ENCODE measurements at places on chromosomes 12 and 14.
A peak's percentile ranks its signal among the peaks of the same experiment; 100 is the strongest.

DNA sequence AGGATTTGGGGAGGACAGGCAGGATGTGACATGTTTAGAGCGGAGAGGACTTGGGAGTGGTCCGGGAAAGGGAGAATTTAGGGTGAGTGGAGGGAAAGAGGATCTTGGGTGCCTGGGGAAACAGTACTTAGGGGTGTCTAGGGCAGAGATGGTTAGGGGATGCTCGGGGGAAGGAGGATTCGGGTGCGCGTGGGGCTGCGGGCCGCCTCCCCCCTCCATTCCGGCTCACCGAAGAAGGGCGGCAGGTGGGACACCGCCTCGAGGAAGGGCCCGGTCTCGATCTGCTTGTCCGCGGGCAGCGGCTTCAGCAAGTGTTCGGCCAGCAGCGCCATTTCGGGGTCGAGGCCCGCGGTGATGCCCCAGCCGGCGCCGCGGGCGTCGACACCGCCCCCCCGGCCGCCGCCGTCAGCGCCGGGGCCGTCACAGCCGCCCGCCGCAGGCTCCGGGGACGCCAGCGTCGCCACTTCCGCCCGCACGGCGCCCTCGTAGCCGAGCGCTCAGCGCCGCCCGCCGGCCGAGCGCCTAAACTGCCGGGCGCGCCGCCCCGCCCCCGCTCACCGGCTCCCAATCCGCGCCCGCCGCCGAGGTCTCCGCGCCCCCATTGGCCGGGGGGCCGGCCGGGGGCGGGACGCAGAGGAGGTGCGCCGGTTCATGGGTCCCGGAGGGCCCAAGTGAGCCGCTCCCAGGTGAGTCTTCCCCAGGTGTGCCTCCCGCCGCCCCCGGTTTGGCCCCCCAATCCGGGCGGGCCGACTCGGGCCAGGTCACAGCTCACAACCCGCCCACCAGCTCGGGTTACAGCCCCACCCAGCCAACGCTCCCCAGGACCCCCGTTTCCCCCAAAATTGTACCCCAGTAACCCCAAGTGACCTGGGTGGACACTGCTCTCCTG, at the start of gene GLTP:
GLTP (minus strand) TSS at position 499 of the 889 bp plus-strand sequence; CDS start at position 332, 167 bp downstream.
- DNase-seq: peak; percentile 94

- DNase-seq: peak; percentile 59
These were observed 37.6 kb downstream of the ZFYVE26 start for GRCh38 chr14:67778792-67779191.

DNA sequence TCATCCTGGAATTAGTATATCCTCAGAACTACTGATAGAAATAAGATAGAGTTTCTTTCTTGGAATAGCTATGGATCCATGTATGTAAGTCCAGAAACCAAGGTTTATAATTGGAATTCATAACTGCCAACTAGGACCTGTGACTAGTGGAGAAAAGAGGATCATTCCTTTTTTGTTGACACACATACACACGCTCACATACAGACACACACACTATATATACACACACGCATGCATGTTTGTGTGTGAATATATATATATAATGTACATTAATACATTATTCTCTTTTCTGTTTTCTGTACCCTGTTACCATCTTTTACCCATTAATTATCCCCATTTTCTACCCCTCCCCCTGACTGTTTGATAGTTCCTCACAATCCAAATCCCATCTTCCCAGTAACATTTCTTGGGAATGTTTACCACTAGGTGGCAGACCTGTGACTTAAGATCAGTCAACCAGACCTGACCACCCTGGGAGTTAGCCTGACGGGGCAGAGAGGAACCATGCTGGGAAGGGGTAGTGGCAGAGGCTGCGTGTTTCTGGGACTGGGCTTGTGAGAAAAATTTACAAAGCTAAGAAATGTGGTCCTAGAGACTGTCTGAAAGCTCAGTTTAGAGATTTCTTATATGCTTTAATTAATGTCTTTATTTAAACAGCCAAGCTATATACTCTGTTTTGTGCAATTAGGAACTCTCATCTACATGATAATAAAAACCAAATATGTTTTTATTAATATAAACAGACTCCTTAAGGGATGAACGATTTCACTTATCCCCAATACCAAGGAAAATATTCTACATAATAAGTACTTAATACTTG, 308.0 kb downstream of the PPFIA2 start:
- DNase-seq: peak; percentile 5

DNA sequence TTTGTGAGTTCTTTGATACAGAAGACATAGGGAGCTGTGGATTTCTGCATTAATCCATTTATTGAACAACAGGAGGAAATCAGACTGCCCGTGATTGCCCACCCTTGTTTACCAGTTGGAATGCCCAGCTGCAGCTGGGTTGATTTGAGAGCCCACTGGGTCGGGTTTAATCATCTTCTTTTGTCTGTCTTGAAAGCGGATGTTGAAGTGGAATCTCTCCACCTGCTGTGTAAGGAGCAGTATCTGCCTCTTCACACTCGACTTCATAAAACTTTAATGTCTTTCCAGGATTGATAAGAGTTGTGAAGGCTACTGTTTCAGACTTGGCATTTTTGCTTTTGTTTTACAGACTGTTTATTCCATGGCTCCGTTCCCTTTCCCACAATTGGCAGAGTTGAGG, 39.9 kb downstream of the TBC1D30 start:
- DNase-seq: no peak

DNA sequence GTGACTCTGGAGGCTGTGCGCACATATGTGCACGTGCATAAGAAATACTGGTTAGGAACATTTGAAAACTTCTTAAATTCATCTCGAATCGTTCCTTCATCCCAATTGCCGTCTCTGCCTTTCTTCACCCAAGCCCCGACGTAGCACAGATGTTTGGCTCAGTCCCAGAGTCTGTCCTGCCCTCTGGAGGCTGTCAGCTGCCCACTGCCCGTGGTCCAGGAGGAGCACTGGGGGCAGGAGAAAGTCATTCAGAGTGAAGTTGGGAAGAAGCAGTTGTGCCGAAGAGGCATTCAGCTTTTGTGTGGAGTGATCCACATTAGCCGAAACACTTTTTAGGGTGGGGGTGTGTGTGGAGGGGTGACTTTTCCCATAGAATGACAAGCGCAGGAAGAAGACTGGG, 124.9 kb downstream of the TSPAN9 start:
- DNase-seq: no peak

DNA sequence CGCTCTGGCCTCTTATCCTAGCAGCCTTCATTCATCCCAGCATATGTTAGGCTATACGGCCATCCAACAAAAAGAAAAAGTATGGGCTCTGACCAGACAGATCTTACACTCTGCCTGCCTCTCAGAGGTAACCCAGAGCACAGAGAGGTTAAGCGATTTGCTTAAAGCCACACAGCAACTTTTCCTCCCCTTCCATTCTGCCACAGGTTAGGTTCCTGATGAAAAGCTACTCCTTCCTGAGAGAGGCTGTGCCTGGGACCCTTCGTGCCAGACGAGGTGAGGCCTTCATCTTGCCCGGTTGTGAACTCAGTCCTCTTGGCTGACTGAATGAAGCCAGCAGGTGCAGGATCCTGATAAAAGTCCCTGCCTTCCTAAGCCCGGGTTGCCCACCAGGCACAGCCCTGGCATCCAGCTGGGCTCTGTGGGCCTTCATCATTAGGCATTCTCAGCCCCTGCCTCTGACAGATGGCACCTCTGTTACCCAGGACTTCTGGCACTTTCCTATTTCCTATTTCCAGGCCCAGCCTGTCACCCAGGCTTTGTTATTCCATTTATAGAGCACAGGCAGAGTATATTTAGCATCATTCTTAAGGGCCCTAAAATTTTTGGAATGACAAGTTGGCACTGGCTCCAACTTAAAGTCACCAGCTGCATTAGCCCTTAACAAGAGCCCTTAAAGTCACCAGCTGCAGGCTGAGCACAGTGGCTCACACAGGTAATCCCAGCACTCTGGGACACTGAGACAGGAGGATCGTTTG, 12.8 kb downstream of the SOAT2 start:
- DNase-seq: no peak

GRCh38 chr12:113230315-113231234, 9.3 kb downstream of the TPCN1 start:
- DNase-seq: no peak

- DNase-seq: no peak
These were observed 50.4 kb downstream of the DICER1 start for GRCh38 chr14:95106971-95107370.

GRCh38 chr14:57761800-57762199, 104.1 kb downstream of the SLC35F4 start:
- no peak for DNase-seq

GRCh38 chr12:110062241-110062640, 13.9 kb upstream of the C12orf76 start:
- DNase-seq: peak; percentile 58

- no peak for DNase-seq
These were observed 81.0 kb downstream of the PTPN21 start for GRCh38 chr14:88473791-88474190.

DNA sequence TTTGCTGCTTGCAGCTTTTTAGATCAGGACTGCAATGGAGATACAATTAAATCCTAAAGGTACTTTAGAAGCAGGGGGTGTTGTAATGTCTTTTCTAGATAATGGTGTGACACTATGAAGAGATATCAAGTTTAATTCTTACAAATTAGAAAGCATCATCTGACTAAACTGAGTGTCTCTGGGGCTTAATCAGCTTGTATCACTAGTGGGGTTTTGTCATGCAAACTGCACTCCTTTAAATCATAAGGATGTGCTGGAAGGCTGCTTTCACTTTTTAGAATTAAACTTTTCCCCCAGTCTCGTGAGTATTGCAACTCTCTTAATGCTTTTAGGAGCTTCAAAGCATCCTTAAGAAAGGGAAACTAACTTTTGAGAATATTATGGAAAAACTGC, 218.6 kb downstream of the ESR2 start:
- DNase-seq: no peak

DNA sequence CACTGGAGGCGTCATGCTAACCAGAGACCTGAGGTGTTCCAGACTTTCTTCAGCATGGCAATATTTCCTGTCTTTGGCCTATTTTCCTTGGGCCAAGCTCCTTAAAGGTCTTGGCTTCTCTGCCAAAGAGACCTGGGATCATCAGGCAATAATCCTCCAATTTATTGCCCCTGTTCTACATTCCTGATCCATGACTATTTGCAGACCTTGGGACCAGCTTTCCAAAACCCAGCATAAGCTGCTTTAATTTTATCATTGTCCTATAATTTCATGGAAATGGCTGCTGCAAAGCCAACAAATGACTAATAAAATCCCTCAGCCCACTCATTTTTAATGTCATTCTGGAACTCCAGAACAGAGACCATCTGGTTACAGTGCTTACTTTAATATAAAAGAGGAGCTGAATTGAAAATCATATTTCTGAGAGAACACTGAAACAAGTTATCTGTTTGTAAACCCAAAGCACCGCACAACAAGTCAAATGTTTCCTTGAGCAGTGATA, 166.9 kb upstream of the BTG1 start:
- no peak for DNase-seq

DNA sequence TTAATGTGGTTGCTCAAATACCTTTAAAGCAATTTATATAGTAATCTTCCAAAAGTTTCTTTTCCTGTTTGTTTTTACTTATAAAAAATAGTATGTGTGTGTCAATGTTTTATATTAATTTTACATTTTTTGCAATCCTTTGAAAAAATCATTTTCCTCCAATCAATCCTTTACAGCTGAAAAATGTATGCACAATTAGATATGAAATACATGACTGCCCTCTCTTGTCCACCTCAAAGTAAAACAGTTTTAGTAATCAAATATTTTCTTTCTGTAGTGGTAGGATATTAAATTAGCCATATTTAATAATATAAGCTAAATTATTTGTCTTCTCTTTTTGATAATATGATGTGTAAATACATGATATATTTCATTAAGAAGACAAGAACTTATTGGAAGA, 269.9 kb downstream of the ADAMTS20 start:
- no peak for DNase-seq

DNA sequence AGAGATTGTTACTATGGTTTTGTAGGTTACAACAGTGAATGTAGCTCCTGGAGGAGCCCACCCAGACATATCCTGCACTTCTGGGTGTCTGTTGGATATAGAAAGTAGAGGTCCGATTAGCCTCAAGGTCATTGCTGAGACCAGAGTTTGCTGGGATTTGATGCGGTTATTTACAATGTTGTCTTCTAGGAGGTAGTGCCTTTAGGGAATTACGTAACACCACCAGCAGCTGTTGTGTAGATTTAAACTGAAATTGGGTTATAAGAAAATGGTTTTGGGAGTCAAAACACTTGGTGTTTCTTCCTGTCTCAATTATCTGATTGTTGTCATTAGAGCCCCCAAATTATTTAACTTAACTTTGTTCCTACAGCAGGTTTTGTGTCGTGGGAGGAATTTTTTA, 225.3 kb upstream of the PELI2 start:
- DNase-seq: no peak

GRCh38 chr14:68552602-68553001, 240.3 kb downstream of the ZFP36L1 start:
- DNase-seq: peak; percentile 62

- no peak for DNase-seq
These were observed 38.1 kb downstream of the SDR9C7 start for GRCh38 chr12:56896082-56896481.

DNA sequence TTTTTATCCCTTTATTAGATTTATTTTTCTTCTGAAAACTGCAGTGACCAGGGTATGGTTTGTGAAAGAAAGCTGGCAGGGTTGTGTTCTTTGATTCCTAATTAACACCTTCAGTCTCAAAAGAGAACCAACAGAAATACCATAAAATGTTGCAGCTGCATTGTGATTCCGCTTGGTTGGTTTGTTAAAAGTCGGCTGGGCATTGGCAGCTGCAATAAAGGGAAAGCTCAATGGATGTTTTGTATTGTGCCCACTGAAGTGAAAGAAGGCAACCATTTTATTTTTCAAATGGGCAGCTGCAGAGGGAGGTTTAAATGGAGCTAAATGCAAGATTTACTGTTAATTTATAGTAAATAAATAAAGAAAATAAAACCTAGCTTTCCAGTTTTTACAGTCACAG, 16.7 kb downstream of the LGR5 start:
- DNase-seq: no peak

- DNase-seq: no peak
These were observed 337.3 kb upstream of the E2F7 start for GRCh38 chr12:77402716-77403115.

- no peak for DNase-seq
These were observed 890.9 kb downstream of the VRK1 start for GRCh38 chr14:97687944-97688630.

- DNase-seq: no peak
These were observed 36.1 kb upstream of the NUAK1 start for GRCh38 chr12:106174876-106175275.

DNA sequence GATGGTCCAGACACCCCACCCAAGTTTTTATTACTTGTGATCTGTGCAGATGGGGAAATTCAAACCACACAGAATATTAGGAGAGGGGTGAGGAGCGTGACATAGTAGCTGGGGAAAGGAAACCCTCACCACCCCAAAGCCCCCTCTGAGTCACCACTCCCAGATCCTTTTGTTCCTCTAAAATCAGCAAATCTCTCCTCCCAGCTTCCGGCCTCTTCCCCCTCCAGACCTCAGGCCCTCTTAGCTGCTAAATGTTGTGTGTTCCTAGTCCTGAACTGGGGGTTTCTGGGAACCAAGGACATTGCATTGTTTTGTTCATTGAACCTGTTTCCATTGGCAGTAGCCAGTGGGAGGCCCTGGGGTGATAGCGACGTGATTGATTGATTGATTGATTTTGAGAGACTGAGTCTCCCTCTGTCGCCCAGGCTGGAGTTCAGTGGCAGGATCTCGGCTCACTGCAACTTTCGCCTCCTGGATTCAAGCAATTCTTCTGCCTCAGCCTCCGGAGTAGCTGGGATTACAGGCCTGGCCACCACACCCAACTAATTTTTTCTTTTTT, 5.9 kb upstream of the ORAI1 start:
- peak; percentile 17 for DNase-seq

All from inflammatory macrophage (primary cell).